ENCODE measurements at places on chromosomes 12 and 14.

- DNase-seq: no peak
These were observed 290.3 kb downstream of the NAV3 start for GRCh38 chr12:78120866-78121560.

- DNase-seq: no peak
These were observed 113.2 kb upstream of the FLRT2 start for GRCh38 chr14:85416771-85417170.

DNA sequence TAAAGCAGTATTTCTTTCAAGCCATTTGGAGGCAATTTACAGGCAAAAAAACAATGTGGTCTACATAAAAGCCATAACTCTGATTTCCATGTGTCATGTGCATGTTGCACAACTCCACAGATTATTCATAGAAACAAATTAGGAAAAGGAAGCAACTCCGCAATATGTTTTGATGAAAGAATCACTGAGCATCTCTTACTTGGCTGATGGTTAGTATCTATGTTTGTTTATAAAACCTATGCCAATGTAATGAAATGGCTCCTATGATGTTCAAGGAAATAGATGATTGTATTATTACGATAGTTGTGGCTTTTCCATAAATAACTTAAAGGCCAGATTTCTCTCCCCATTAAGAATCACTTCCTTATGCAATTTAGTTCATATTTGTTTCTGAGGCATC is 373.7 kb downstream of the CCDC91 start:
- no peak for DNase-seq

GRCh38 chr12:106976668-106977067 is 10.3 kb downstream of the MTERF2 start:
- no peak for DNase-seq

DNA sequence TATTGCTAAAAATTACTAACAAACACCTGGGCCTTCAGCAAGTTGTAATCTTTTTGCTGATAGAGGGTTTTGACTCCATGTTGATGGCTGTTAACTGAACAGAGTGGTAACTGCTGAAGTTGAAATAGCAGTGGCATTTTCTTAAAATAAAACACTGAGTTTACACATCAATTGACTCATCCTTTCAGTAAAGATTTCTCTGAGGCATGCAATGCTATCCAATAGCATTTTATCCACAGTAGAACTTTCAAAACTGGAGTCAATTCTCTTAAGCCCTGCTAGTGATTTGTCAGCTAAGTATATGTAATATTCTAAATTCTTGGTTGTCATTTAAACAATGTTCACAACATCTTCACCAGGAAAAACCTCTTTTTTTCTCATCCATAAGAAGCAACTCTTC is 59.5 kb downstream of the CMAS start:
- no peak for DNase-seq

DNA sequence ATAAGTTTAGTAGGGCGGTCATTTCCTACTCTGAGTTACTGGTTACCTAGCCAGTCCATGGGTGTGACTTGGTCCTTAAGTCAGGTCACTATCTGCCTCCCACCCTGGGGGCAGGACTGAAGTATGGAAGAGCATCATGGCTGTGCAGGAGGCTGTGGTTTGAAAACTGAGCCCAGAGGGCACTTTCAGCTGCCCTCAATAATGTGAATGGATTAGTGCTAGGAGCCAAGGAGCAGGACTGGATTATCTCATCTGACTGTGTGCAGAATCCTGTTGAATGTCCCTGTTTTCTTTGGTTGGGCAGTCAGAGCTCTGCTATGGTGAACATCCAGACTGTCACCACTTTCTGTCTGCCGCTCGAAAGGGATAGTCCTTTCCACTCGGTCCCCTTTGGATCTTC is 1.6 kb downstream of the ATXN7L3B start:
- no peak for DNase-seq

DNA sequence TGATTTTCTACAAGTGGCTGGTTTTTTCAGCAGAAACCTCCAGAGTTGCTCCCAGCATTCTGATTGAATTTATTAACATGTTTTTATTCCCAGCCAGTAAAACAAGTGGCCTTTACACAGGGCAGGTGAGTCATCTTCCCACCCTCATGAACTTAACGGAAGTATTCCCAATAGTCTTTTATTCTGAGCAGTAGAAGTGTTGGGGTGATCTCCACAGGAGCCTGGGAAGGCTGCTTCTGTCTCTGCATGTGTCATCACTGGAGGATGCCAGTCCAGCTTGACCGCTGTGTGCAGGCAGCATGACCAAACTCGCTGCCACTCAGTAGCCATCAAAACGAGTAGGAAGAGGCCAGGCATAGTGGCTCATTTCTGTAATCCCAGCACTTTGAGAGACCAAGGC is 13.4 kb upstream of the DNAH10 start:
- DNase-seq: no peak

DNA sequence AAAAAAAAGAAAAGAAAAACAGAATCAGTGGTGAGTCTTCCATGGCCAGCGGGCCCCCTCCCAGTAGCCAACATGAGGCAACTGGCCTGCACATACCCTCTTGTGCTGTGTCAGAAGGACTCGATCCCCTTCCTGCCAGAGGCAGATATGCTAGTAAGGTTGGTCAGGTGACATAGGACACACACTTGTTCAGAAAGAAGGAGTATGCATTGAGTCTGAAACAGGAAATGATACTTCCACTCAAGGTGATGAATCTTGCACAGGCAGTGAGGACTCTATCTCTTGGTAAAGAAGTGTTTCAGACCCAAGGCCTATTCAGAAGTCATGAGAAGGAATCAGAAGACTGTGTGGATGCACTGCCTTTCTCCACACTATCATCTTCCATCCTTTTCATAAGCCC is 269.7 kb upstream of the FAR2 start:
- DNase-seq: no peak

DNA sequence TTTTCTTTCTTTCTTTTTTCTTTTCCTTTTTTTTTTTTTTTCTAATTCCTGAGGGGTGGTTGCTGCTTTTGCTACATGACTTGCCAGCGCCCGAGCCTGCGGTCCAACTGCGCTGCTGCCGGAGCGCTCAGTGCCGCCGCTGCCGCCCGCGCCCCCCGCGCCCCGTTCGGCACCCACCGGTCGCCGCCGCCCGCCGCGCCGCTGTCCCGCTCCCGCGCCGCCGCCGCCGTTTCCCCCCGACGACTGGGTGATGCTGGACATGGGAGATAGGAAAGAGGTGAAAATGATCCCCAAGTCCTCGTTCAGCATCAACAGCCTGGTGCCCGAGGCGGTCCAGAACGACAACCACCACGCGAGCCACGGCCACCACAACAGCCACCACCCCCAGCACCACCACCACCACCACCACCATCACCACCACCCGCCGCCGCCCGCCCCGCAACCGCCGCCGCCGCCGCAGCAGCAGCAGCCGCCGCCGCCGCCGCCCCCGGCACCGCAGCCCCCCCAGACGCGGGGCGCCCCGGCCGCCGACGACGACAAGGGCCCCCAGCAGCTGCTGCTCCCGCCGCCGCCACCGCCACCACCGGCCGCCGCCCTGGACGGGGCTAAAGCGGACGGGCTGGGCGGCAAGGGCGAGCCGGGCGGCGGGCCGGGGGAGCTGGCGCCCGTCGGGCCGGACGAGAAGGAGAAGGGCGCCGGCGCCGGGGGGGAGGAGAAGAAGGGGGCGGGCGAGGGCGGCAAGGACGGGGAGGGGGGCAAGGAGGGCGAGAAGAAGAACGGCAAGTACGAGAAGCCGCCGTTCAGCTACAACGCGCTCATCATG is 654 bp downstream of the FOXG1 start:
- DNase-seq: no peak

DNA sequence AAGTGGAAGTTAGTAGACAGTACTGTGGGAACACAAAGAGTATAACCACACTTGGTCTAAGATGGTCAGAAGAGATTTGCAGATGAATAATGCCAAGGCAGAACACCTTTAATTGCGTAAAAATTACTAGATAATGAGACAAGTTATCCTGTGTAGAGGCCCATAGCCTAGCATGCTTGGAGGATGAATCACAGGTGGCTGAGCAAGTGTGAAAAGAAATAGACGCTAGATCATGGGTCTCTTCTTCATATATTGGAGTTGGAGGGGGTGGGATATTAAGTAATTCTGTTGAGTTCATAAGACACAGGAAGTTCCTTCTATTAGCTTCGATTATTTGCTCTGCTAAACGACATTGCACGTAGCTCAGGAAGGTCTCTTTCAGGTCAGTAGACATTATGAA is 454.3 kb upstream of the LMO3 start:
- no peak for DNase-seq

DNA sequence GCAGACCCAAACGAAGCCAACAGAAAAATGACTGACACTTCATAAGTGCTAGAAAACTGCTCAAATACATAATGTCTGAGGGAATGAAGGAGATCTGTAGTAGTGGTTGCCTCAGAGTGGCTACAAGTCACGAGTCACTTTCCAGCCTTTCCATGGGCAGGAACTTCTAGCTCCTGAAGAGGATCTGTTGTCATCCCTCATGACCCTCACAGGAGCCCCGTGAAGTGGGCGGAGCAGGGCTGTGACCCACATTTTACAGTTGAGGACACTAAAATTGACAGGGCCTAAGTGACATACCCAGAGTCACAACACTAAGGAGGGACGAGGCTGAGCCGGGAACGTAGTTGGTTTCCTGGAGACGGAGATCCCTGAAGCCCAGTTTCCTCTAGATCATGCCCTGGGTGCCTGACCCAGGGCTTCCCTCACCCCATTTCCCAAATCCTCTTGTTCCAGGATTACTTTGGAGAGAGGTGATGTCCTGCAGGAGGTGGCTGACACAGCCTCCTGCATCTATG is 45.8 kb upstream of the P2RX7 start:
- no peak for DNase-seq

- peak; percentile 4 for DNase-seq
These were observed 219.3 kb upstream of the NOS1 start for GRCh38 chr12:117580718-117581062.

GRCh38 chr12:1282670-1283315 is 291.8 kb downstream of the ERC1 start:
- no peak for DNase-seq

DNA sequence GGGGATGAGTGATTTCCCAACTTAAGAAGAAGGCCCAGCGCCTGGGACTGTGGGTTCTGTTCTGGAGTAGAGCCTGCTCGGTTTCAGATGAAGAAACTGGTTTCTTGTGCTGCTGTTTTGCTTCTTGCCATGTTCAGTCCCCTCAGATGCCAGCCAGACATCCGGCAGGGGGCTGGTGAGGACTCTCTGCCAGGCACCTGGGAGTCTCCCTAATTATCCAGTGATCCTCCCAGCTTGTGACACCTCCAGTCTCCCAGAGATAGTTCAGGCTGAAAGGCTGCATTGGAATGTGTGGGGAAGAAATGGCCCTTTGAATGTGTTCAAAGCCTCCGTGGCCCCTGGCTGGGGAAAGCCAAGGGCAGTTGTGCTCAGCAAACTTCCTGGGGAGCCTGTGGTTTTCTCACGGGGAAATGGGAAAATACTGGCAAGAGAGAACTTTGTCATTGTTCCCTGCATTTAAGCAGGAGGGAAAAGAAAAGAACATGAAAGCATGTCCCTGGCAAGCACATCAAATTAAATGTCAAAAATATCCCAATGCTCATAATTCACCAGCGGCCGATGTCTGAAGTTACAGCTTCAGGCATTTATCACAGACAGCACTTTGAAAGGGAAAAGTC is 8.5 kb upstream of the SERPINA12 start:
- DNase-seq: no peak

DNA sequence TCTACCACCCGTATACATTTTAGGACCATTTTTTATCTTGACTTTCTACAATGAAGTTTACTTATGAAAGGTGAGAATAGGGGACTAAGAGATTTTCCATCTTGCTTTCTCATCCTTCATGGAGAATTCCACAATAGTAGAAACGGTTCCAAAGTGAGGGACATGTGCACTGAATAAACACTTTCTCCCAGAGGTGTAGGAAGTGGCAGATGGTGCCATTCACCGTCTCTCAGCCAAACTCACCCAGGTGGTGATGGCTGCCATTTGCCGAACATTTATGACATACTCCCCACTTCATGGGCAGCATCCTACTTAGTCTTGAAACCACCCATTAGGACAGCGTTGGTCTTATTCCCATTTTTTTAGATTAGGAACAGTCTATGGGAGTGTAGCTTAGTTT is 540.5 kb downstream of the DIO2 start:
- no peak for DNase-seq

DNA sequence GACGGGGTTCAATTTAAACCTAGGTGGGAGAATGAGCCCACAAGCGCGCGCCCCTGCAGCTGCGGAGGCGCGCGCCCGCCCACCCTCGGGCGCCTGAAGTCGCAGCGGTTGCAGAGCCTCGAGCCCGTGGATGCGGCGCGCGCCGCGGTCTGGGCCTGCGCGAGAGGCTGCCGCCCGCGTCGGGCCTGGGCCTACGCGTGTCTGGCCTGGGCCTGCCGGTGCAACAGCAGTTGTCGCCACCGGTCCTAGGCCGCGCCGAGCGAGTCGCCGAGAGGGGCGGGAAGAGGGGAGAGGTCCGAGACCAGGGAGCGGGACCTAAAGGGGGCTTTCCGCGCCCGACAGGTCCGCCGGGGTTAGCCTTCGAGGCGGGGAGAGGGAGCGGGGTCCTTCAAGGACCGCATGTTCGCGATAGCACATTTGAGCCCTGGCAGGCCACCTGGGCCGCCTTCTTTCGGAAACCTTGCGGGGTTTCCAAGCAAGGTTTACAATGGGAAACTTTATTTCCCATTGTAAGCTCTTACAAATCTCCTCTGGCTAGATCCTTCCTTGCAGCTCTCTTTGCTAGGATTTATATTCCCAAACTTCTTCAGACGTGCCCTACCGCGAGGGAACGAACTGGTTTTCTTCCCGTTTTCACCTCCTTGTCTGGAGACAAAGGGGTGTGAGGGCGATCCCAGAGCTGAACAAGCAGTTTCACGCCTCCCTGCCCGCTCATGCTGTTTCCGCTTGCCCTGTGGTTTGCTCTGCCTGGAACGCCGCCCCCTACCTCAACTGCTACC is 6.8 kb downstream of the SIX6 start:
- DNase-seq: no peak

DNA sequence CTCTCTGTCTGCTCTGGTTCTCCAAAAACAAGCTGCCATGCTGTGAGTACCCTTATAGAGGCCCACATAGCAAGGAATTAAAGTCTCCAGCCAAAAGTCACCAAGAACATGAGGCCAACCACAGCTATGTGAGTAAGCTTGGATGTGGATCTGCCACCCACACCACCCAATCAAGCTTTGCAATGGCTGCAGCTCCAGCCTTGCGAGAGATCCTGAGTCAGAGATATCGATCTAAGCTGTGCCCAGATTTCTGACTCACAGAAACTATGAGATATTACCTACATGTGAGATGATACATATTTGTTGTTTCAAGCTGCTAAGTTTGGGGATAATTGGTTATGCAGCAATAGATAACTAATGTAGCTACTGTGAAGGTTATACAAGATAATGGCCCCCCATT is 15.5 kb upstream of the TMEM233 start:
- DNase-seq: peak; percentile 40
